H9 (cell line): ENCODE measurements at places on chromosomes 7 and 10.

- no peak for DNase-seq
Measured at GRCh38 chr10:93701866-93702209, 554 bp downstream of the FRA10AC1 start.

DNA sequence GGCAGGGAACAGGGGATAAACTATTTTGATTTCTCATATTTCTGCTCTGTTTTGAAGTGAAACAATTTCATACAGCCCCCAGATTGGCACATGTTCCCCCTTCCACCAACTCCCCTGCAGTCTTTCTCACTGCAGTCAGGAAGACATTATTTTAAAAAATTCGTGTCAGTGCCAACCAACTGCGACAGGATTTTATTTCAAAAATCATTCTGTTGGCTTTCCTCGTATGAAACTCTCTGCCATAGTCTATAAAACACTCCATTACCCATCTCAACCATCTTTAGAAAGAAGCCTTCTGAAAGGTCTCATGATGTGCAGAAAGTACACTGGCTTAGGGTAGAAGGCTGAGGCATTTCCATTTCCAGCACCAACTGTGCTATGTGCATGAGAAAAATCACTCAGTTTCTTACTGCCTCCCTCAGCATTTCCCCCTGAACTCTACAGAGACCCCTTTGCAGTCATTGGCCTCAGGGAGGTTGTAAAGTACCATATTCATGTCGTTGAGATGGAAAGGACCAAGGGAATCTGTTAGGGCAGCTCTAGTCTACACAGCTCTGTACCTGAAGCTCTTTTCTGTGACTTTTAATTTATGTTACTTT, 46.9 kb downstream of the STEAP1B start:
- DNase-seq = no peak

GRCh38 chr7:2403718-2404648, 572 bp downstream of the CHST12 start:
- no peak for DNase-seq

GRCh38 chr10:23994459-23995046, 214.4 kb upstream of the KIAA1217 start:
- peak; percentile 62 for DNase-seq

DNA sequence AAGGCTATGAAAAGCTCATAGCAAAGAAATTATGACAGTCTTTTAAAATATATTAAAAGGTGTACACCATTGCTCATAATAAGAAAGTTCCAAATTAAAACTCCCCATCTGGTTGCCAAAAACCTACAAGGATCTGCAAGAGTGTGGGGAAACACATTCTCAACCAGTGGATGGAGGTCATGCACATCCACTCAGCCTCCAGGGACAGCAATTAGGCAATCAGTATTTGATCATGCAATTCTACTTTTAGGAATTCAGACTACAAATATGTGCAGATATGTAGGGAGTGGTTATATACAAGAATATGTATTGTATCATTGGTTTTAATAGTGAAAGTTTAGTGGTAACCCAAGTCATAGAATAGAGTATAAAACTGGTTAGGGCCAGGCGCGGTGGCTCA, 157.8 kb downstream of the FGFR2 start:
- DNase-seq = no peak
